ENCODE measurements at places on chromosomes 2 and 18.

- DNase-seq, result no peak
Measured at GRCh38 chr2:206198677-206199076, 39.0 kb downstream of the EEF1B2 start.

GRCh38 chr2:42974721-42975717 is 182.6 kb upstream of the HAAO start:
- DNase-seq, result peak; percentile 40

DNA sequence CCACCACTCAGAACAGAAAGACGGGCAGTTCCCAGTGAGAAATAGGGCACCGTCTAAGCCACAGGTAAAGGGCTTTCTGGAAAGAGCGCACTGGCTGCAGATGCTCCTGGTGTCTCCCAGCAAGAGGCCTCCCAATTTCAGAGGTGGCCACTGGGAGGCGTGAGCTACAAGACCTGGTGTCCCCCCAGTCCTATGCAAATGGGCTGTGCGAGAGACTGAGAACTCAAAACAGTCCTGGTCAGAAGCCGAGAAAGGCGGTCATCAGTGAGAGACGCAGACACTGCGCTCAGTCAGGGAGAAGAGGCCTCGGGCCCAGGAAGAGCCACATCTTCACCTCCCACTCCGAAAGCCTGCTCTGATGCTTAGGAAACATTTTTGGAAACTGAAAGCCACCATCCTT is 179.5 kb downstream of the EIPR1 start:
- no peak for DNase-seq

DNA sequence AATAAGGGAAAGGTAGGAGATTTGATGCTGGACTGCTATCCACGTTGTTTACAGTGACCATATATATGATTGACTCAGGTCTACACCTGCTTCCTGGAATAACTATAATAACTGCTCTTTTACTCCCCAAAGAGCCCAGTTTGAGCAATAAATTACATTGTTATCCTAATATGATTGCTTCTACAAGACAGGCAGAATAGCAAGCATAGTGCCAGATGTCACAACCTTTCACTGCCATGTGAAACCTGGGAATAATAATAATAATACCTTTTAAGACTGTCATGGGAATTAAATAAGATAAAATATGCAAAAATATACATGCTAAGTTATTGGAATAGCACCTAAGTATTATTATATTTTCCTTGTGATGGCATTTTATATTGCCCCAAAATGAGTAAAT is 298.7 kb downstream of the GALNT13 start:
- no peak for DNase-seq

- DNase-seq, result no peak
Measured at GRCh38 chr2:84876369-84876768, 4.5 kb downstream of the TRABD2A start.

GRCh38 chr2:64807417-64807816 is 153.7 kb upstream of the SERTAD2 start:
- no peak for DNase-seq

GRCh38 chr2:36192983-36193382 is 162.6 kb upstream of the CRIM1 start:
- DNase-seq, result no peak

GRCh38 chr2:66344087-66344663 is 90.8 kb upstream of the MEIS1 start:
- no peak for DNase-seq

DNA sequence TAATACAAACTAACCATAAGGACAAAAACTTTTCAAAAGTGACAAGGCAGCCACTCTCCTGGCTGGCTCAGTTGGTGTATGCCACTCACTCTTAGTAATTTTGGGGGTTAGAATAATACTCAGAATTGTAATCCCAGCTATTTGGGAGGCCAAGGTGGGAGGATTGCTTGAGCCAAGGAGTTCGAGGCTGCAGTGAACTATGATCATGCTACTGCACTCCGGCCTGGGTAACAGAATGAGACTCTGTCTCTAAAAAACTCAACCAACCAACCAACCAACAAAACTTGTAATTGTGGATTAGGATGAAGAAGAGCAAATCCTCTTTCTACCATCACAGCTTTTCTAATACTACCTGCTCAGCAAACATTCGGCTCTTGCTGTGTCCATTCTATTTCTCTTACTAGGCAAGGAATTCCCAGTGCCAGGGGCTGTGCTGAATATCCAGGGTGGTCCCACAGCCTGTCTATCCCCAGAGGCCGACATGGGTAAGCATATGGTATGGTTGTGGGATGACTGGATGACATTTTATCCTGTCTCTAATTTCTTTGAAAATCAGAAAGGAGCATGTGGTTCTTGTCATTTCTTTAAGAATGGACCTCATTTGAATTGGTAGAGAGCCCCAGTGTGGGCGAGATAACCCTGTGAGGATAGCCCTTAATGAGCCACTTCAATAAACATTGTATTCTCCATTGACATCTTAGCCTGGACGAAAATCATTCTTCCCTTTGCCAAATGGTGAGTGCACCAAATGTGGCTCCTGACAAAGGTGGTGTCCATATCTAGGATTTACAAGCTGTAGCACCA is 220.1 kb downstream of the MYCN start:
- no peak for DNase-seq

GRCh38 chr2:236529606-236530005 is 40.0 kb upstream of the ACKR3 start:
- no peak for DNase-seq

DNA sequence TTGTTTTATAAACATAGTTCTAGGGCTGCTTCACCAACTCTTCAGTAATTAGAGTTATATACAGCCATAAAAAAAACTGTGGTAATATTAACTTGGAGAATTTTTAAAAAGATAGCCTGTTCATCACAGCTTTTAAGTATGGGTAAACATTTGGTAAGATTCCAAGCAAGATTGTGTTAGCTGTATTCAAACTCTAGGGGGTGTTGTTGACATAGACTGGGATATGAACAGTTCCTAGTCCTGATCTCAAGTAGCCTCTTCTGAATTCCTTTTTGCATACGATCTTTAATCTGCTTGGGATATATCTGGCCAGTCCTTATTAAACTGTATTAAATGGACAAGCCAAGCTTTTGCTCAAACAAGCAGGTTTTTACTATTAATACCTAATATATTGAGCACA is 13.4 kb downstream of the NOP58 start:
- no peak for DNase-seq

DNA sequence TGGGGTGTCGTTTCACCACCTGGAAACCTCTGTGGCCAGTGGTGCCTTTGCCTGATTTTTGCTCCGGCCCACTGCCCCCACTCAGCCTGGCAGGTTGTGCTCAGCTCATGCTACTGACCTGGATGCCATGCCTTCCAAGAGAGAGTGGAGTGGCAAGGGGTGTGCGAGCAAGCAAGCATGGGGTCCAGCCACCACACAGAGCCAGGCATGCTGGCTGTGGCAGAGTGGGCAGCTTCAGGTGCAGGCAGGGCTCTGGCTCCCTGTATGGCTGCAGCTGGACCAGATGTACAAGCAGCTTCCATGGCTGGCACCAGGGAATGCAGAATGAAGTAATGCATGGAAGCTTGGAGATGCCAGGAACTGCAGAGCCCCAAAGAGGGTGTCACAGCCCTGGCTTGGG is 620.5 kb upstream of the SETBP1 start:
- no peak for DNase-seq

DNA sequence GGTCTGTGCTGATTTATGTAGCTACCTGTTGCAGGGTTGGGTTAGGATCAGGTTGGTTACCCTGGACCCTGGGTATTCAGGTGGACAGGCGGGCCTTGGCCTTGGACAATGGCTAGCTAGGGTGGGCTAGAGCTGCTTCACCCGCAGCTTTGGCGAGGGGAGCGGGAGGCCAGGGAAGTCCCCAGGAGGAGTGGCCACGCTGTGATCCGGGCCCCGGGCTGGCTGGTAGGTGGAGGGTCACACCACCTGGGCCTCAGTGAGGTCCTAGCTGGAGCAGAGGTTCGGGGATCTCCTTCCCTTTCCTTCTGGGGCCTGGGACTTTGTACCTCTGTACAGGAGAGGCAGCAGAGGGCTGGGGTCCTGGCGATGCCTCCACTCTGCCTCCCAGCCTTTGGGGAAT is 9.8 kb downstream of the RTP5 start:
- DNase-seq, result no peak

GRCh38 chr2:74863802-74864248 is 29.9 kb downstream of the HK2 start:
- no peak for DNase-seq

DNA sequence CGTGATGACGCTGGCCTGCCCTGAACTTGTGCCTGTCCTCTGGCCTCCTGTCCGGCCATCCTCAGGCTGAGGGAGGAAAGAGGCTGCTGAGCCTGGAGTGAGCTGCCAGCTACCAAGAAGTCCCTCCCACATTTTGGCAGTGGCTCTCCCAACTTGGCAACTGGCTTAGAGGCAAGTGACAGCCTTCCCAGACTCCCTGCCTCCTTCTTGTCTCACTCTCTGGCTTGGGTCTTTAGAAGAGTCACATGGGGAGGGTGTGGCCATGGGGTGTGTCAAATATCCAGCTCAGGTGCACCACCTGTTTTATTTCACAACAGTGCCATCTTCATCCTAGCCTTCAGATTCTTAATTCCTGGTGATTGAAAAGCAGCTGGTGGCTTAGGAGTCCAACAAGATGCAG is 222.9 kb downstream of the PRKCE start:
- no peak for DNase-seq

DNA sequence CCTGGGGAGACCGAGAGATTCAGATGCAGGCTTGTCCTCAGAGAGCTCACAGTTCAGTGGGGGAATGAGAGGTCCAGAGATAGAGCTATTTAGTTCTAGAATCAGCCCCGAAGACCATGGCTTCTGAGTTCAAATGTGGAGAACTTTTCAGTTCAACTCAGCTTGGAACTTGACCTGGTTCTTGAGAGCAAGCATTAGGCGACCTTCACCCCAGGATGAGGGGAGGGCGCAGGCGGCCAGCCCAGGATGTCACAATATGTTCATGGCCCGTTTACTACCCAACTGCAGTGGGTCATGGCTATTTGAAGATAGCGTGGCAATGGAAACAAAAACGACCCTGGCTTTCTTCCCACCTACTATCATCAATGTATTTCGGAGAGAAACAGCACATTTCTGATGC is 33.8 kb downstream of the DCDC2C start:
- DNase-seq, result no peak

DNA sequence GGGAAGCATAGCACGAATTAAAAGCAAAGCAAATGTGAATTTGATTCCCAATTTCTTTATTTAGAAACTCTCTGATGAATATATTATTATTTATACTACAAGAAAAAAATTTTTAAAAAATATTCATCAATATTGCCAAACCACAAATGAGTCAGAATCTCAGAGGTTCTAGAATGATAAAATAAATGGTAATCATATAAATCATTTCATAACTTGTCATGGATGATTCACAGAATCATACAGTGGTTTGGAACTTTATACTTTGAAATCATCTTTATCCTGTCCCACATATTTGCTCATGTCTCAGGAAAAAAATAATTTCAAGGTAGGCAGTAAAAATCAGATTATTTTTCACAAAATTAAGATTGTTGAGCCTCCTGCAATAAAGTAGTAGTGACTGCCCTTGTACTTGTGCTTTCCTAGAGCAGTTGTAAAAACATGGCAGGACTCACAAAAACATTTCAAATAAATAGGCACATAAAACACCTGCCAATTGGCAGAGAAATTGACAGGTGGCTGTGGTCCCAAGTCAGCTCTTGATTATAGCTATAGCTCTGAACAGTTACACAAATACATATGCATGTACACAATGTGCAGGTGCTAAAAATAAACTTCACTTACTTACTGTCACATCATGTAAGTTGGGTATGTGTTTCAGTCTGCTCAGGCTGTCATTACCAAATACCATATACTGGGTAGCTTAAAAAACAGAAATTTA is 273.9 kb upstream of the SESTD1 start:
- DNase-seq, result no peak

Data from caudate nucleus (tissue), 63 donors.